Left renal pelvis (tissue), 4 donors: ENCODE measurements at places on chromosomes 6 and 20. TPM values are rescaled to one million over a fixed set of nuclear protein-coding genes. Genes with fewer than 3 reads are reported as not detected.

- DNase-seq = no peak
Observed at GRCh38 chr20:46894971-46895905, 595 bp downstream of the EYA2 start.

DNA sequence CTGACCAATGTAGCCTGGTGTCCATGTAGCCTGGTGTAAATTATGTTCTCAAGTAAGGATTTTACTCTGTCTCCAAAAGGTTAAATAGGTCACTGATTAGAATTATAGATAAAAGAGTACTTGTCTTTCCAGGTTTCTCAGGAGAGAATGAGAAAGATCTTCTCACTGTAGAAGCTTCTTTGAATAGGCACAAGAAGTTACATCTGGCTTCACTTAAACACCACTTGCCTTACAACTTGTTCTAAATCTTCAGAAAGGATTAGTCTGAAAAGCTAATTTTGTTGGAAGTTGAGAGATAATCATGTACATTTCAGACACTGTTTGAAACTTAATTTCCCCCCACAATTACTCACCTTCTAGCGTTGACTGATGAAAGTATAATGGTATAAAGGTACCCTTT, 275.3 kb downstream of the FARS2 start:
- no peak for DNase-seq

PGBD1 gene
- 10.7 TPM for polyA plus RNA-seq

GRCh38 chr6:15914553-15914952, 214.3 kb upstream of the MYLIP start:
- no peak for DNase-seq

GRCh38 chr6:98976674-98977385, 29.1 kb upstream of the FBXL4 start:
- no peak for DNase-seq

- DNase-seq = no peak
Observed at GRCh38 chr6:143111443-143111842, 50.8 kb downstream of the AIG1 start.

GRCh38 chr6:3307436-3307835, 48.7 kb downstream of the PSMG4 start:
- DNase-seq = no peak

OVOL2 gene
- polyA plus RNA-seq = 0.54 TPM

- DNase-seq = no peak
Observed at GRCh38 chr6:13290335-13290734, 38.0 kb downstream of the TBC1D7 start.

DNA sequence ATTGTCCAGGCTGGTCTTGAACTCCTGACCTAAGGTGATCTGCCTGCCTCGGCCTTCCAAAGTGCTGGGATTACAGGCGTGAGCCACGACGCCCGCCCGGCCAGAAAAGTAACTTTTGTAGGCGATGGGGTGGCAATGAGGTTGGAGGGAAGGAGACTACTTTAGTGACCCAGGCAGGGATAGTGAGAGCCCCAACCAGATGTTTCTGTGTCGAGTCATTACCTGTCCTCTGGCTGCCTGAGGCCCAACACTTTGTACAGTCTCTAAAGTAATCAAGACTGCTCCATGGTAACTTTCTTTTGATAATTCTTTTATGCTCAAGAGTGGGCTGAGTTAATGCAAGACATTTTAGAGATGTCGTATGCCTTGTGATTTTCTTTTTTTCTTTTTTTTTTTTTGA, 6.8 kb downstream of the SASH1 start:
- no peak for DNase-seq

C6orf163 gene
- polyA plus RNA-seq = 2.8 TPM

- DNase-seq = no peak
Observed at GRCh38 chr6:167472880-167473279, 148.0 kb downstream of the TTLL2 start.

- no peak for DNase-seq
Observed at GRCh38 chr6:1688396-1688795, 78.7 kb downstream of the FOXC1 start.

GRCh38 chr6:21997119-21998037, 299.5 kb downstream of the PRL start:
- DNase-seq = no peak

GRIK2 gene
- polyA plus RNA-seq = 14.2 TPM

DNA sequence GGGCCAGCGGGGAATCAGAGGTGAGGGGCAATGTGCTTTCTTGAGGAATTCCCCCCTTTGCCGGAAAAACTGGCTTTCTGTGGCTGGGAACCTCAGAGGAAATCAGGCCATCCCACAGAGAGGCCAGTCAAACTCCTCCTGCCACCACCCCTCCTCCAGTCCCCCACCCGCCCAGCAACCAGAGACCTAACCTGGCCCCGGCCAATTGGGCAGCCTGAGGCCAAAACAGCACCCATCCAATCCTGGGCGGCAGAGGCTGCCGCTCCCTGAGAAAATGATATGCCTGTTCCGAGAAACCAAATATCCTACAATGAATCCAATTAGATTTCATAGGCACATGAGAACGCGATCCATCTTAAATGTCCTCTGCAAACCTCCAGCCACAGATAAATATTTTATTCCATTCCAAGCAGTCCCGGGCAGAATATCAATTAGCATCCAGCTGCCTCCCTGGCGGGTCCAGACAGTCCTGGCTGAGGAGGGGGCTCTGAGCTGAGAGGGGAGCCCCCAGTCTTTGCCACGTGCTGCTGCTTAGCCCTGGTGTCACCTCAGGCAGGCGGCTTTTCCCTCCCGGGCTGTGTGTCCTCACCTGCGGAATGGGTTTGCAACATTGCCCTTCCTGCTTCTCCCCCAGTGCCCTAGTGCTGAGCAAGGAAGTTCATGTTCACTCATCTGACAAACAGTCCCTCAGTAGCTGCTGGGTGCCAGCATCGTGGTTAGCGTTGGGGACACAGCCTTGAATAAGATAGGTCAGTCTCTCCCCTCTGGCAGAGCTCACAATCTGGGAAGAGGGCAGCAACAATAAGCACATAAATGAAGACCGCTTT, 95.0 kb downstream of the DLGAP4 start:
- no peak for DNase-seq

DNA sequence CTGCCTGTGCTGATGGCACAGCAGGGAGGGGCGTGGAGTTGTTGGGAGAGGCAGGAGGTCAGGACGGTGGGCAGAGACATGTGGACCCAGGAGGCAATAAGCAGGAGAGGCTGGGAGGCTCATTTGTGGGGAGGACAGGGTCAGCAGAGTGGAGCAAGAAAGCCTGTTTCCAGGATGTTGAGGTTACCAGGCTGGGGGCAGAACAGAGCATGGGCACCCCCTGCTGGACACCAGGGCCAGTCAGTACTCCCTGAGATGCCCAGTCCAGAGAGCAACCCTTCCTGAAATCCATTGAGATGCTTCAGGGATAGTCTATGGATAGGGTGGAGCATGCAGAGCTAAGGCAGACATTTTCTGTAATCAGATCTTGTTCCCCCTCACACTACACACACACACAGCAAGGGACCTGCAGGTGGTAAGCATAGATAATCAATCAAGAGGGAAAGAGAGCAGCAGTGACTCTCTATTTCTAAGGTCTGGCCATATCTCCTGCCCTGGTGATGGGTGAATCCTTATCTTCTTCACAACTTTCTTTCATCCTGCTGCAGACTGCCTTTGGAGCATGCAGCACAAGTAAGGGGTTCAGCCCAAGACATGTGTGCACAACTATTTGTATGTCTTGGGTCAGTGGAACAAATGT, 41.7 kb downstream of the MOCS1 start:
- peak; percentile 24 for DNase-seq

SIRPB2 gene
- 0.88 TPM for polyA plus RNA-seq

EBF4 gene
- 28.0 TPM for polyA plus RNA-seq

DNA sequence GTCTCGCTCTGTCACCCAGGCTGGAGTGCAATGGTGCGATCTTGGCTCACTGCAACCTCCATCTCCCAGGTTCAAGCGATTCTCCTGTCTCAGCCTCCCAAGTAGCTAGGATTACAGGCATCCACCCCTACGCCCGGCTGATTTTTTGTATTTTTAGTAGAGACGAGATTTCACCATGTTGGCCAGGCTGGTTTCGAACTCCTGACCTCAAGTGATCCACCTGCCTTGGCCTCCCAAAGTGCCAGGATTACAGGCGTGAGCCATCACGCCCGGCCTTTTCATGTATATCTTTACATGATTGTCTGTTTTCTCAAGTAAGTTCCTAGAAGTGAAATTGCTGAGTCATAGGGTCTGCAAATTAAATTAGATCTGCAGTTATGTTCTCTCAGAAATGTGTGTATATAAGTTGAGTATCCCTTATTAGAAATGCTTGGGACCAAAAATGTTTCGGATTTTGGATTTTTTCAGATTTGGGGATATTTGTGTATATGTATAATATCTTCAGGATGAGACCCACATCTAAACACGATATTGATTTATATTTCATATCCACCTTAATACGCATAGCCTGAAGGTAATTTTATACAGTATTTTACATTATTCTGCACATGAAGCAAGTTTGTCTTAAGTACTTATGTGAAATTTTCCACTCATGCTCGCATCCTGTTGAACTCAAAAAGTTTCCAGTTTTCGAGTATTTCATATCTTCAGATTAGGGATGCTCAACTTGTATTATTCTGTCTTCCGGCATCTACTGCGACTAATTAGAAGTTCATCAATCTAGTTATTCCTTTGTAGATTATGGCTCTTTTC, 40.4 kb downstream of the TAB2 start:
- no peak for DNase-seq

PPP1R11 gene
- 67.4 TPM for polyA plus RNA-seq

- DNase-seq = no peak
Observed at GRCh38 chr6:20211941-20212391, 303 bp downstream of the MBOAT1 start.

- DNase-seq = no peak
Observed at GRCh38 chr6:166614589-166614988, 12.5 kb downstream of the RPS6KA2 start.
